ENCODE measurements at places on chromosomes 1 and 21.

- no peaks in the 10 kb centered on the region for H3K4me1 ChIP-seq
- DNase-seq: no peak
- H3K36me3 ChIP-seq: no peaks in the 10 kb centered on the region
- no peak overlapping the region for H3K27ac ChIP-seq
- H3K27me3 ChIP-seq: no peaks in the 10 kb centered on the region
Measured at GRCh38 chr1:113849072-113849471, 22.4 kb downstream of the PTPN22 start.

- H3K4me3 ChIP-seq: no peak overlapping the region
- no peaks in the 10 kb centered on the region for H3K4me1 ChIP-seq
- no peaks in the 10 kb centered on the region for H3K36me3 ChIP-seq
- no peak overlapping the region for H3K27ac ChIP-seq
- H3K27me3 ChIP-seq: no peaks in the 10 kb centered on the region
Measured at GRCh38 chr1:90274376-90274775, 279.5 kb downstream of the ZNF326 start.

DNA sequence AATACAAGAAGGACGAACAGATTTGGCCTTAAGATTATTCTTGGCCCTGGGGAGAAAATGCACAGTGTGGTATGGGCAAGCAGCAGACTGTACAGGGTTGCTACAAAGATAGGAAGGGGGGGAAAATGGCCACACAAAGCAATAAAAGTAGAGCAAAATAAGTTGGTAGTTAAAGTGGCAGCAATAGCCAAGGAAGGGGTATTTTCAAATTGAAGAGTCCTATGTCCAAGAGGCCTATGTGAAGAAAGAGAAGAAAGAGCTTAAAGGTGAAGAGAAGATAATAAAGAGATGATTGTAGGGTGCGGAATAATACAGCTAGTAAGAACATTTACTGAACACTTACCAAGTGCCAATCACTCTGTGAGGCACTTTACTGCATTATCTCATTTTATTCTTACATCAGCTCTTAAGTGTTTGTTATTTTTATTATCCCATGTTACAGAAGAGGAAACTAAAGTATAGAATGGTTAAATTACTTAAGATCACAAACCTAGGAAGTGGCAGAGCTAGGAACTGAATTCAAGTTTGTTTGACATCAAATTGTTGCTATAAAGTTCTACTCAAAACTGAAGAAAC is 88.1 kb upstream of the TTC39A start:
- no peaks in the 10 kb centered on the region for H3K27me3 ChIP-seq
- peaks cover 35% of the 10 kb centered on the region for H3K4me1 ChIP-seq
- H3K27ac ChIP-seq: no peak overlapping the region
- no peak overlapping the region for H3K4me3 ChIP-seq
- no peaks in the 10 kb centered on the region for H3K36me3 ChIP-seq

GRCh38 chr21:31181082-31181750 is 142.9 kb upstream of the KRTAP19-8 start:
- DNase-seq: no peak
- H3K36me3 ChIP-seq: no peaks in the 10 kb centered on the region
- H3K27me3 ChIP-seq: no peaks in the 10 kb centered on the region
- H3K4me3 ChIP-seq: no peak overlapping the region

DNA sequence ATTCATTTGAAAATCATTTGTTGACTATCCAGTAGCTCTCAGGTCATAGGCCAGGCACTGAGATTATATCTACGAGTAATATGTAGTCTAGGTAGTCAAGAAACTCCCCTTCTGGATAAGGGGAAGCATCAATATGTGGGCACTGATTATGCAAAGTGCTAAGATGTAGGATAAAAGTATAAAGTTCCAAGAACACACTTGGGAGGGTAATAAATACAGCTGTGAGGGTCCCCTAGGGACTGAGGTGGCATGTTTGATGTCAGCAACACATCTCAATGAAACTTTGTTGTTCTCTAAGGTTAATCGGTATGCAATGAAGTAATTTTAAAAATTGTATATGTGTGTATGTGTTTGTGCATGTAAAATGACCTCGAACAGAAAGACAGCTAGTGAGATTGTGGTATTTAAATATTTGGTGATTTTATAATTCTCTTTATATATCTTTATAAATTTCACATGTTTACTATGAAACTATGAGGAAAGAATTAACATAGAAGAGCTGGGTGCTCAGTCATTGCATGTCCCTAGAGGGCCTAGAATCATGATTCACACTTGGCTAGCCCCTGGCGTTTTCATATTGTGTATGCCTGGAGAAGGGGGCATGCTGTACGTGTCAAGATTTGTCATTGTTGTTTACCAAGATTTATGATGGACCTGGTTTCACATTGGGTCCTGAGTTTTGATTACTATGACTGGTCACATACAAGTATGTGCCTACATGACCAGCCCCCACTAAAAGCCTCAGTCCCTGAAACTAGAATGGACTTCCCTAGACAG is 140.1 kb upstream of the DUSP10 start:
- H3K27ac ChIP-seq: no peak overlapping the region
- H3K4me3 ChIP-seq: no peak overlapping the region
- no peaks in the 10 kb centered on the region for H3K36me3 ChIP-seq
- H3K4me1 ChIP-seq: peaks cover 10% of the 10 kb centered on the region

DNA sequence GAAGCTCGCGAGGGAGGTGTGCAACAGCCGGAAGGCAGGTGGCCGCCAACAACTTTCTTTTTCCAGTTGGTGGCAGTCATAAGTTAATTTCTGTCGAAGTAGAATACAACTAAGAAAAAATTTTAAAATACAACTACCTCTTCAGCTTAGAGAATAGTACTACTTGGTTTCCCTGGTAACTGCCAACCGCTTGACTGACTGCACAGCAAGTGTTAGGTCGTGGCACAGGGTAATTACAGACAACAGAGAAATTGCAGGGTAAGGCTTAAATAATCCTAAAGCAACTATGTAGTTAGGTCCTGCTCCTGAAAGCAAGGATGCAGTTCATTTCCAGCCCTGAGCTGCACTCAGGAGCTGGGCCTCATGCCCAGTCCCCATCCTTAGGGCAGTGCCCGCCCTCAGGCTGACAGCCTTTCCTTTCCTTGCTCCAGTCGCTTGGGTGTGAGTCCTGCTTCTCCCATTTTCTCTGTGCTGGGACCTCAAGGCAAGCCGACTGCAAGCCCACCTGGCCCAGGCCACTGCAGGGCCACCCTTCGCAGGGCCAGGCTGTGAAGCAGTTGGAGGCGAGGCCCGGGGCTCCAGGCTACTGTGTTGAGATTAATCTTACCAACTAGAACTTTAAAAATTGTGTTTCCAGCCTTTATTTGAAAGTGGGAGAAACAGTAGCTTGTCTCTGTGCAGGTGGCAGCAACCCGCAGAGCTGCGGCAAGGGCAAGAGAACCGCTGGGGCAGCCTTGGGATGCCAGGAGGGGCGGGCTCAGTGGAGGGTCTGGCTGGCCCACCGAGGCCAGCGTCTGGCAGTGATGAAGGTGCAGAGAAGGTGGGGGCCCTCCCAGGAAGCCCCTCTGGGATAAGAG is 148.3 kb downstream of the PCBP3 start:
- no peak overlapping the region for H3K4me3 ChIP-seq
- no peaks in the 10 kb centered on the region for H3K4me1 ChIP-seq
- H3K27ac ChIP-seq: no peak overlapping the region
- H3K27me3 ChIP-seq: peaks cover 4% of the 10 kb centered on the region

DNA sequence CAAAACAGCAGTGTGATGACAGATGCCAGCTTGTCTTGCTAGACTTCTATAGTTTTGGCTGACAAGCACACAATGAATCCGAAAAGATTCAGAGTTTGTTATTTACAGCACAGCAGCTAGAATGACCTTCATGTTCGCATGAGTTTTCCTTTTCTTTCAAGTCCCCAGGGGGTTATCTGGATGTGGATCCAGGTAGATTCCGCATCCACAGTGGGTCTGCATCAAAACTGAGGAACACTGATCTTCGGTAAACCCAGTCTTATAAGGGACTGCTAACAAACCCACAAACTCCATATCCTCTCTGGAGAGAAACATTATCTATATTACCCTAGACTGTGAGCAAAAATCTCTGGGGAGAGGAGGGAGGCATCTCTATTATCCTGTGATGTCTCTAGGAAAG is 69.0 kb upstream of the DEPDC1 start:
- no peaks in the 10 kb centered on the region for H3K4me1 ChIP-seq
- H3K4me3 ChIP-seq: no peak overlapping the region
- no peak overlapping the region for H3K27ac ChIP-seq
- no peak for DNase-seq
- H3K27me3 ChIP-seq: no peaks in the 10 kb centered on the region

- no peak overlapping the region for H3K27ac ChIP-seq
- H3K4me3 ChIP-seq: no peak overlapping the region
- H3K36me3 ChIP-seq: no peaks in the 10 kb centered on the region
Measured at GRCh38 chr1:206769304-206769731, 1.3 kb upstream of the IL19 start.

- no peak for DNase-seq
- no peak overlapping the region for H3K27ac ChIP-seq
- H3K36me3 ChIP-seq: no peaks in the 10 kb centered on the region
- H3K27me3 ChIP-seq: no peaks in the 10 kb centered on the region
Measured at GRCh38 chr1:193741228-193741627, 554.8 kb upstream of the B3GALT2 start.

DNA sequence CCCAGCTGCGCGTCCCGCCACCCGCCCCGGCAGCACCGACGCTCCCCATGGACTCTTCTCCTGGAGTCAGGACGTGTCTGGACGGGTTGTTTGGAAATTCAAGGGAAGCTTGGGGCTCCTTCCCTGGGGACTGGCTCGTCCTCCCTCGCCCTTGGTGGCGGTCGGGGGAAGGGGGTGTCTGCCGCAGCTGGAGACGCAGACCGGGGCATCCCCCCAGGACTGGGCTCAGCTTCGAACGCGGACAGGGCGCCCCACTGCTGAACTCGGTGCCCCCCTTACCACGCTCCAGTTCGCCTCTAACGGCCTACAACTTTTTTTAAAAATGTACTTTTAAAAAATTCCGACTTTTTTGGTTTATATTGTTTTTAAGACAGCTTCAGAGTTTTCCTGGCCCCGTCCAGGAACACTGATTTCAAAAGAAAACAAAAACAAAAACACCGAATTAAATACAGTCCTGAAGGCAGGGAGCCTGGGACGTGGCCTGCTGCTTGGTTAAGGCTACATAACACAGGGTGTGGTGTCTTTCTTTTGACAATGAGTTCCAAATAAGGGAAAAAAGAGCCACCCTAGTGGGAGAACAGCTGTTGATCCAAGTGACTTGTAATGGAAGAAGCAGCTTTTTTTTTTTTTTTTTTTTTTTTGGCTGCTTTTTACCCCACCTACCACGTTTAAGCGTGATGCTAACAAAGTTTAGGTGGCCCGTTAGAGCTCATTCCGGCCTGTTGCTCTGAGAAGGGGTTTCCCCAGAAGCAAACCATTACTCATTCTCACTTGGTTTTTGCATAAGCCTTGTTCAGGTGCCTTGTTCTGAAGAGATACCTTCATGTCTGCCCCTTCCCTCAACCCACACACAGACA is 862 bp upstream of the DIPK1A start:
- peak; percentile 67 for DNase-seq
- peak overlapping the region; percentile 87 for H3K4me3 ChIP-seq
- no peaks in the 10 kb centered on the region for H3K36me3 ChIP-seq
- H3K27me3 ChIP-seq: no peaks in the 10 kb centered on the region
- H3K27ac ChIP-seq: peak overlapping the region; percentile 99
- H3K4me1 ChIP-seq: no peaks in the 10 kb centered on the region
